ENCODE measurements at places on chromosomes 5 and 9. TPM values are rescaled to one million over a fixed set of nuclear protein-coding genes. Genes with fewer than 3 reads are reported as not detected.

- H3K4me3 ChIP-seq = no peak overlapping the region
- no peak overlapping the region for H3K27ac ChIP-seq
- DNase-seq = no peak
These were observed 133.4 kb downstream of the TRPM3 start for GRCh38 chr9:70987986-70988385.

ICE1 gene
- polyA plus RNA-seq = 7.5 TPM

DNA sequence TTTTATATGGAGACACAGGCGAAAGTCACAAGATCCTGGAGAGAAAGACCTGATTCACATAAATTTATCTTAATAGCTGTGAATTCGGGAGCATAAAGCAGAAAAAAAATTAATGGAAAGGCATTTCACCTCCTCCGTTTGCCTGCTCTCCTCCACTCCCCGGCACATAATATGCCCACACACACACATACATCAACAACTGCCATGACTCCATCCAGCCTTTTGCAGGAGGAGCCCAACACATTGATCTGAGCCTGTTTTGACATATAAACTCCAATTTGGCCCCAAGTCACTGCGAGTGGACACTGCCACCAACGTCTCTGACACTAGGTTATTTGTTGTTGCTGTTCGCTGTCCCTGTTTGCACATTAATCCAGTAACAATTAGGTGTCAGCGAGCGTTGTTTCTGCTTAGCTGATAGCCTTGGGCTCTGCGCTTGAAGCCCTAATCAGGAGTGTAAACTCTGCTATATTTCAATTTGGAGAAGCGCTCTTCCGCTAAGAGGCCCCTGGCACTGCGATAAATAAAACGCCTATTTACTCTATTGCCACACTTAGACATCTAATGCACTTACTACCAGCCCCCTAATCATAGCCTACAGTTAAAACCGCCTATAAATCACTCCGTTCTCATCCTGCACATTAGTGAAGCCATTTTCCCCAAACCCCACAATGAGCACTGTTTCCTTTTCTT, 195.8 kb upstream of the TBCA start:
- H3K4me3 ChIP-seq = no peak overlapping the region
- H3K36me3 ChIP-seq = no peaks in the 10 kb centered on the region
- H3K27ac ChIP-seq = no peak overlapping the region
- H3K27me3 ChIP-seq = peaks cover 28% of the 10 kb centered on the region
- DNase-seq = no peak

EIF4E1B gene
- polyA plus RNA-seq = 0.30 TPM

DNA sequence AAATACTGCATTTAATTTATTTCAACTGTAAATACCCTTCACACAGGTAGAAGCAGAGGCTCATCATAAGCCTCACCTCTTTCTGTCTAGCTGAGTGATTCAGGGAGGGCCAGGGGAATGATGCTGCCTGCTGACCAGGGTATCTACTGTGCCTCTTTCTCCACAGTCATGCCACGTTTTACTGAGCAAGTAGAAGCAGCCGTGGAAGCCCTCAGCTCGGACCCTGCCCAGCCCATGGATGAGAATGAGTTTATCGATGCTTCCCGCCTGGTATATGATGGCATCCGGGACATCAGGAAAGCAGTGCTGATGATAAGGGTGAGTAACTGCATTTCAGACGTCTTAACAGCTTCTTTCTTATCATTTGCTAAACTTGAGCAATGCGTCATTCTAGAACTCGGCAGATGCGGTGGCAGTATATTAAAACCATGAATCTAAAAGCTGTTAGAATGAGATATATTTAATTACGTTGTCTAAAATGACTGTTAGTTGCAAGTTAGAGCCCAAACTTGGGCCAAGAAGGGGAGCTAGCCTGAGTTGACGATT, 50.0 kb upstream of the LRRTM2 start:
- DNase-seq = no peak
- no peak overlapping the region for H3K4me3 ChIP-seq
- H3K27me3 ChIP-seq = no peaks in the 10 kb centered on the region
- peaks cover 20% of the 10 kb centered on the region for H3K36me3 ChIP-seq
- no peaks in the 10 kb centered on the region for H3K4me1 ChIP-seq

CDX1 gene
- polyA plus RNA-seq = not detected

AQP3 gene
- polyA plus RNA-seq = 18.3 TPM

ZNF354C gene
- polyA plus RNA-seq = 2.2 TPM

DNA sequence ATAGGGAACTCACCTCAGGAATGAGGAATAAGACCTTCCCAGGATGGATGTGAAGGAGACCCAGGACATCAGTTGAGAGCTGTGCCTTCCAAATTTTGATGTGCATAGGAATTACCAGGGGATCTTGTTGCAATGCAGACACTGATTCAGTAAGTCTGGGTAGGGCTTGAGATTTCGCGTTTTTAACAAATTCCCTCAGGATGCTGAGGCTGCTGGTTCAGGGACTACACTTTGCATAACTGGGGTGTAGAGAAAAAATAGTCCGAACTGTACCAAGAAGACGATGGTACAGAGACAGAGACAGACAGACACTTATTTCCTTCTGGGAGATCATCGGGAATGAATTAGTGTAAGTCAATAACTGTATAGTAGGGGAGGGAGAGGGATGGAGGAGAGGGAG, 82.3 kb upstream of the FREM1 start:
- no peak for DNase-seq
- H3K27me3 ChIP-seq = no peaks in the 10 kb centered on the region

DNA sequence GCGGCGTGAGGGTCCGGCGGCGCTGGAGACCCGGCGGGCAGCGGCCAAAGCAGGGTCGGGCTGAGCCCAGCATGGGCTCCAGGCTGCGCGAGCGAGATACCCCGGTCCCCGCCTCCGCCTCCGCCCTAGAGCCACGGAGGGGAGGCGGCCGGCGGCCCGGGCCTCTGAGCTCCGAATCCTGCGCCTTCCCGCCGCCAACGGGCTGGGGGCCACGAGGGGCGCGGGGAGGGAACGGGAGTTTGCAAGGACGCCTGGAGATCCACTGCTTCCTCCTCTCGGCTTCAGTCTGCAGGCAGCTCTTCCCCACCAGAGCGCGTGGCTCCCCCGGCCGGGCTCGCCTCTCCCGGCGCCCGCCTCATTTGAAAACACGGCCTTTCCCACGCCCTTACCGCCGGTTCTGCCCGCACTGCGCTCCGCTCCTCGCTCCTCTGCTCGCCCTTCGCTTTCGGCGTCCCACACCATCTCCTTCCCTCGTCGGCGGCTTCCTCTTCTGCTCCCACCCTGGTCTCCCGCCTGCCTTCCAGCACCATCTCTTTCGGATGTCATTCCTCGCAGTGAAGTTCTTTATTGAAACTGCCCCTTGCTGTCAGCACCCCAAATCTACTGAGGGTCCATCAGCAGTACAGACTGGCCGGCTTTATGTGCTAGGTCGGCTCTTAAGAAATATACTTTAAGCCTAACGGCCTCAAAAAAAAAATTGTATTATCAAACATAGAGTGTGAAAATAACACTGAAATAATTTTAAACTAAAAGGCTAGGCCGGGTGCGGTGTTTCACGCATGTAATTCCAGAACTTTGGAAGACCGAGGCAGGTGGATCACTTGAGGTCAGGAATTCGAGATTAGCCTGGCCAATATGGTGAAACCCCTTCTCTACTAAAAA, 105.0 kb upstream of the FAM120A start:
- peak overlapping the region; percentile 6 for H3K4me3 ChIP-seq
- H3K27ac ChIP-seq = no peak overlapping the region
- DNase-seq = no peak
- H3K27me3 ChIP-seq = no peaks in the 10 kb centered on the region
- no peaks in the 10 kb centered on the region for H3K36me3 ChIP-seq

DNA sequence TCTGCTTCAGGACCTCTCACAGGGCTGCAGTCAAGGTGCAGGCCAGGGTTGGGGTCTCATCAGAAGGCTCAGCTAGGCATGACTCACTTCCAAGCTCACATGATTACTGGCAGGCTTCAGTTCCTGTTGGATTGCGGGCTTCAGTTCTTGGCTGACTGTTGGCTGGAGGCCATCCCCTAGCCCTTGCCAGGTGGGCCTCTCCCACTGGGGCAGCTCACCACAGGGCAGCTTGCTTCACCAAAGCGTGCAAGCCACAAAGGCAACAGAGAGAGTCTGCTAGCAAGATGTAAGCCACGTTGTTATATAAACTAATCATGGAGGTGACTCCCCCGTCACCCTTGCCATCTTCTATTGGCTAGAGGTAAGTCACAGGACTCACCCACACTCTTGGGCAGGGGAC, 14.4 kb downstream of the CPLX2 start:
- H3K36me3 ChIP-seq = no peaks in the 10 kb centered on the region

NR6A1 gene
- 3.0 TPM for polyA plus RNA-seq

DNA sequence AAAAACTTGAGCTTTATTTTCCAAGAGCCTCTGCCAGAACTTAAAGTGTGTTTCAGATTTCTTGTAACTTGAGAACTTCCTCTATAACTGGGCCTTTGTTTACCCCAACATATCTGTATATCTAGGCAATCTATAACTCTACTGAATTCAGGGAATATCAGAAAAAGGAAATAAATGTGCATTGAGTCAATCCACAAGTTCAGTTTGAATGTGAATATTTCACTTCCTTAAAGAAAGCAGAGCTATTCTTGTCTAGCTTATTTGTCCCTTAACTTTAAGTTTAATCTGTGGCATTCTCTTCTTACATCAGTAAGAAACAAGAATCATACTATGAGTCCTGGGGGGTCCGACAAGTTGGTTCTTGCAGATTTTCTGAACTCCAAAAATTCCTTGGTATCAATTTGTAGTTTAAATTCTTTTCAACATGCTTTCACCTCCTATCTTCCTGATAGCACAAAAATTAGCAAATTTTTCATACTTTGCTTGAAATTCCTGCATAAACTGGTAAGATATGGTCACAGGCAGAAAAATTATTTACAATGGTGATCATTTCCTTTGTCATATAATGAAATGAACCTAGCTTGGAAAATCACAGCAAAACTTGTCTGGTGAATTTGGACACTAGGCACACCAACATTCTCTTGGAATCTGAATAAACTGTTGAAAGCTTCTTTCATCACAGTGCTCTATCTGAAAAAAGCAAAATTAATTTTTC, 19.8 kb upstream of the ITGA1 start:
- no peak for DNase-seq
- H3K27ac ChIP-seq = no peak overlapping the region
- H3K27me3 ChIP-seq = no peaks in the 10 kb centered on the region
- no peak overlapping the region for H3K4me3 ChIP-seq
- no peaks in the 10 kb centered on the region for H3K4me1 ChIP-seq

DNA sequence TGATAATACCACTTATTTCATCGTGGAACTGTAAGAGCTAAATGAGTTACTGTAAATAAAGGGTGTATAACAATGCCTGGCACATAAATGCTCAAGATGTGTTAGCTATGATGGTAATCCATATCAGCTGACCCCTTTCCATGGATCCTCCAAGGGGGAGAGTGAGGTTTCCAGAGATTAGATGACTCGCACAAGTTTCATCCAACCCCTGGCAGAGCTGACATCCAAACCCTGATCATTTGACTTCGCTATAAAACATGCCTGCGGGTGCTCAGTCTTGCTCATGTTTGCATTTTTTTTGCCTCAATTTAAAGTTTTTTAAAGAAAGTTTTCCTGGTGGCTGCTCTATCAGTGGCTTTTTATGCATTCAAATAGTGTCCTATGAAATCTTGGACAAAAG, 145.7 kb upstream of the SMIM23 start:
- no peak overlapping the region for H3K4me3 ChIP-seq
- no peaks in the 10 kb centered on the region for H3K27me3 ChIP-seq
- DNase-seq = no peak
- H3K27ac ChIP-seq = no peak overlapping the region
- no peaks in the 10 kb centered on the region for H3K36me3 ChIP-seq
- H3K4me1 ChIP-seq = no peaks in the 10 kb centered on the region

DNA sequence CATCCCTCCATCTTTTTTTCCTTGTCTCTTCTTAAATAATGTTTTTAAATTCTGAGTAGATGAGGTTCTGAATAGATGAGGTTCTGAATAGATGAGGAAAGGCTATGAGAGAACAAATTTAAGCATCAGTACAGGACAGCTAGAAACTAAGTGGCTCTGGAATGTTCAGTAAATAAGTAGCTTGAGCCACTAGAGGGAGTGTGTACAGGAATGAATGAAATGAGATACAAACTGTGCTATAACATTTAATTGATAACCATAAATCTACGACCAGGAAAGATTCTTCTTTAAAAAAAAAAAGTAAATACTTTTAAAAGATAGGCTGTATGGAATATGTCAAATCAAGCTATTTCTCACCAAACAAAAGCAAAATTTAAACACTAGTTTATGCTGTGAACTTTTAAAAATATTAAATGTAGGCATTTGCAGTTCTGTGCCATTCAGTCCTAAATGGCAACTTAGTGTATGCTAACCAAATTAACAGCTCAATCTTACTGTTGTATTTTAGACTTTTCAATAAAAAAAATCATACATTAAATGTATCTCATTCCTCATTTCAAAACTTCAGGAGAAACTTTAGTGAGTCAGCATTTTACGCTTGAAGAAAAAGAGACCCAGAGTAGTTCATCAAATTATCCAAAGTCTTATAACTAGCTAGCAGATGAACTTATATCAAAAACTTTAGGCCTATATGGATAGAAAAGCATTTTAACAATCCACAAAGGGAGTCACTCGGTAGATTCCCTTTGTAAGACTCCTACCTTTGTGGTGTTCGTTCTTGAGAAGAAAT, 70.4 kb upstream of the SNX2 start:
- DNase-seq = no peak
- no peaks in the 10 kb centered on the region for H3K4me1 ChIP-seq
- H3K27me3 ChIP-seq = no peaks in the 10 kb centered on the region
- H3K36me3 ChIP-seq = no peaks in the 10 kb centered on the region

- no peaks in the 10 kb centered on the region for H3K36me3 ChIP-seq
- no peak for DNase-seq
- no peak overlapping the region for H3K27ac ChIP-seq
- H3K4me1 ChIP-seq = no peaks in the 10 kb centered on the region
These were observed 133.5 kb downstream of the MED27 start for GRCh38 chr9:131946180-131946579.

INSL4 gene
- polyA plus RNA-seq = not detected

- no peak for DNase-seq
- no peaks in the 10 kb centered on the region for H3K27me3 ChIP-seq
These were observed 60.0 kb downstream of the POU5F2 start for GRCh38 chr5:93681432-93681831.

DNA sequence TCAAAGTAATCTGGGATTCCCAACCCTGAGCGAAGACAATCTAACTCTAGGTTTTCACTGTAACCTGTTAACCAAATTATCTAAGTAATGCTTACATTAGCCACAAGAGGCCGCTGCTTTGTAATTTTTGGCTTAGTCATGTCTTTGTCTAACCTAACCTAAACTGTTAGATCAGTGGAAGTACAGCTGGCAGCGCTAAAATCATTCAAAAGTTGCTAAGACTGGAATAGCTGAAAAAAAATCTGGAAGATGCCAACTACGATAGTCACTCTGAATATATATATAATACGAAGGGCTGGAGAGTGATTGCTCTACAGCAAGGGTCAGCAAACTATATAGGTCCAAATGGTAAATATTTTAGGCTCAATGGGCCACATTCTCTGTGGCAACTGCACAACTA, 60.2 kb downstream of the FBXO38 start:
- H3K36me3 ChIP-seq = no peaks in the 10 kb centered on the region
- peak; percentile 33 for DNase-seq
- H3K4me1 ChIP-seq = no peaks in the 10 kb centered on the region

PCDHB3 gene
- polyA plus RNA-seq = 1.4 TPM

- H3K27me3 ChIP-seq = no peaks in the 10 kb centered on the region
- DNase-seq = no peak
- H3K4me3 ChIP-seq = no peak overlapping the region
- no peaks in the 10 kb centered on the region for H3K36me3 ChIP-seq
- H3K27ac ChIP-seq = no peak overlapping the region
These were observed 929.8 kb downstream of the CDH18 start for GRCh38 chr5:19058216-19058615.

- no peak overlapping the region for H3K4me3 ChIP-seq
- no peaks in the 10 kb centered on the region for H3K36me3 ChIP-seq
- no peaks in the 10 kb centered on the region for H3K4me1 ChIP-seq
- H3K27me3 ChIP-seq = no peaks in the 10 kb centered on the region
- H3K27ac ChIP-seq = no peak overlapping the region
These were observed 24.9 kb downstream of the AHRR start for GRCh38 chr5:346229-346935.

DELE1 gene
- polyA plus RNA-seq = 45.6 TPM

All from pancreas (tissue), 10 donors.